Stimulated activated naive CD4-positive, alpha-beta T cell (primary cell): ENCODE measurements at places on chromosomes 4 and X.

DNA sequence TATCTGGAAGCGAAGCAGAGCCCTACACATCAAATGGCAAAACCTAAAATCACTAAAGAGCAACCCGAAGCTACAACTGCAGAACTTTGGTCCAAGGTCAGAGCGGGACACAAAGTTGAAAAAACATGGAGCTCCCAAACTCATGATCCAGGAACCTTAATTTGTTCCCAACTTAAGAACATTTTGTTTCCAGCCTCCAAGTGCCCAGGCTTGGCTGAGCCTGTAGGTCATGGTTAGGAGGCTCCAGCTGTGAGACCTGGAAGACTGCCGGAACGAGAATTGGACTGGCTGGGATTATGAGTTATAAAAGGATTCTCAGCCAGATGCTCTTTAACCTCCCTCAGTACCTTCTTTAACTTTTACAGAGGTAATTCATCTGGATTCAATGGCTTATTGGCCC lies 349.1 kb upstream of the DDX53 start:
- no peak for DNase-seq

DNA sequence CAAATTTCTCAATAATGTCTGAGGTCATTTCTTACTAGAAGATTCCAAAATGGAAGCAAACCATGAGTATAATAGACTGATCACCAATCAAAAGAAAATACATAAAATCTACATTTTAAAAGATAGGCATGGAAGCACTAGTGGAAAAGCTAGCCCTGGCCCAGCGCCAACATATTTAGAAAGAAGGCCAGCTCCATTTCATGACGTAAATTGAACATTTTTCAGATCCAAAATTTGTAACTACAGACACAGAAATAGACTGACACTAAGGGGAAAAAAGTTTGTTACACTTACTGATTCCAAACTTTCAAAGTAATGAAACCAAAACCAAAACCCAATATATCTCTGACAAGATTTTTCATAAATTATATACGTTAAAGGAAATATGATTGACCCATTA lies 117.7 kb downstream of the ADAMTS3 start:
- no peak for DNase-seq

DNA sequence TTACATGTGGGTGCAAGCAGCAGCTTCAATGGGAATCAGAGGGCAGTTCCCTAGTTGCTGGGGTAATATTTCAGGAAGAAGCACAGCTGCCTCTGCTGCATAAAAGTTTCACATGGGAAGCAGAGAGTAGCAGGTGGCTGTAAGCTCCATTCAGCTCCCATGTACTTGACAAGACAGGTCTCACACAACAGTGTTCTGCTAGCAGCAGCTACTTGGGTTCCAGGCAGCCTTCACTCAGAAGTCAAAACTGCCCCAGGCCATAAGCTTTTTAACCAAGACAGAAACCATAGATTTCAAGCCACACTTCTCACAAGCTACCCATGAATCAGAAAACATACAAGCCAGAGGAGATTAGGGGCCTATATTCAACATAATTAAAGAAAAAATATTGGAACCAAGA lies 41.4 kb upstream of the SPIN2A start:
- no peak for DNase-seq

DNA sequence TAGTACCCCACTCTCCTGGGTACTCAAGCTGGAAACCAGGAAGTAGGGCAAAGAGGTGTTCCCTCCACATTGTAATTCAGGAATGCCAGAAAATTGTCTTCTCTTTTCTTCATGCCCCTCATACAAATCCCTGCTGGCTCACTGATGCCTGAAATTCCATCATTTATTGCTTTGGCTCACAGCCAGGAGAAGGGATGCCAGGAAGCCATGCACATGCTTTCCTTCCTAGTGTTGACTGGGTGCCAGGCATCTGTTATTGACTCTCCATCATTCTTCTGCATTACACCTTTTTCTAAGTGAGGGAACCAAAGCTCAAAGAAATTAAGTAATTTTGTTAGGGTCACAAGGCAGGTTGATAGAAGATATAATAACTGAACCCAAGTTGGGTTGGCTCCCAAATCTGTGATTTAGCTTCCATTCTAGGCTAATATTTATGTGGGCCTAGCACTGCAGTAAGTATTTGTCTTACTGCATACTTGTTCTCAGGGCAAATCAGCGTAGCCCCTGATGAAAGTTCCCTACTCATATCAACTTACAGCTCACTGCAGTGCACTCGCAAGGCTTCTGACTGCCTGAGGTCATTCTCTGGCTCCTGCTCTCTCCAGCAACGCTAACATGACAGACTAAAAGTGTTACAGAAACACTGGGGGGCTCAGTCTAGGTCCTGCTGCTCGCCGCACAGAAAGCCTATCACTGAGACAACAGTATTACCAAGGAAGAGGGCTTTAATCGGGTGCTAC lies 89.0 kb downstream of the TRAPPC11 start:
- no peak for DNase-seq

- peak; percentile 14 for DNase-seq
Measured at GRCh38 chrX:41085878-41086626, 807 bp downstream of the USP9X start.

GRCh38 chr4:81418572-81418971 lies 53.1 kb downstream of the RASGEF1B start:
- no peak for DNase-seq

- no peak for DNase-seq
Measured at GRCh38 chr4:104826171-104826570, 320.5 kb upstream of the TET2 start.

DNA sequence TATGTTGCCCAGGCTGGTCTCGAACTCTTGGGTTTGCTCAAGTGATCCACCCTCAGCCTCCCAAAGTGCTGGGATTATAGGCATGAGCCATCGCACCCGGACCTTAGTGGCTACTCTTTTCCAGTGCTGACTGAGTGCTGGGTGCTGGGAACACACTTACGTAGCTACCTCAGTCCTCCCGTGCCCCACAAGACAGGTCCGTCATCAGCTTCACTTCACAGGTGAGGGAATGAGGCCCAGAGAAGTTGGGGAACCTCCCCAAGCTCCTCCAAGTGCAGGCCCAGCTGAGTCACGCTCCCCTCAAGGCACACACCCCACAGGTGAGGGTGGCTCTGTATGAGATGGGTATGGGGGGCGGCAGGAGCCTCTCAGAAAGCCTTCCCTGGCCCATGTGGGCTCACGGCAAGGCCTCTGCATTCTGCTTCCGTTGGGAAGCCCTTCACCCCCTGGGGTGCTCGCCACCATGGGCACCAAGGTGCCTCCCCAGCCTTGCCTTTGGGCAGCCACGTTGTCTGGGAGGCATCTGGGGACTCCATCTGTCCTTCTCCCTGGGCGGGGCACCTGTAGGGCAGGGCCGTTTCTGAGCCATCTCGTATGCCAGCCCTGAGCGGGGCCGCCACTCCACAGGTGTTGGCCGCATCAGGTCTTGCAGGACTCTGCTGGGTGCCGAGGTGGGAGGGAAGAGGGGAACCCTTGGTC lies 28.4 kb downstream of the NSG1 start:
- DNase-seq: no peak

DNA sequence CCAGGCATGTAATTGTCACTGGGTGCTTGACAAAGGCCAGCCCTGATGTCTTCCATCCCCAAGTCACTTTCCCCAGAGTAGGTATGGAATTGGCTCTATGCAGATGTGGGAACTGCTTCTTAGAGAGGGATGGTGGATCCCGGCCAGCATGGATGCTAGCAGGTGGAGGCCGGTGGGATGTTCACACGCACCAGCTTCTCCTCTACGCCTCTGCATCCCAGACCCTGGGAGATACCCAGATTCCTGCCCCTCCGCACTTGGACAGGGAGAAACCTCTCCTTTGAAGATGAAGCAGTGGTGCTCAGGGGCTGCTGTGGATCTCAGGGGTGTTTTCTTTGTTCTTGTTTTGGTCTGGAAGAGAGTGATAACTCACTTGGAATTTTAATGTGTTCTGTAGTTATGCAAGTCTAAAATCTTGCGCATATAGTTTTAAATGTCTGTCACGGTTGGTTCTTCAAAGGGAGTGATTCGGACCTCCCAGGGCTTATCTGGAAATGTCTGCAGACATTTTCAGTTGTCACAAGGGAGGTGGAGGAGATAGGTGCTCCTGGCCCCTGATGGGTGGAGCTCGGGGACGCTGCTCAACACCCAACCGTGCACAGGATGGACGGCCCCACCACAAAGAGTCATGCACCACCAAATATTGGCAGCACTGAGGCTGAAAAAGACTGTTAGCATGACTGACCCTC lies 308.0 kb downstream of the DHRSX start:
- DNase-seq: no peak

- DNase-seq: no peak
Measured at GRCh38 chr4:101337688-101338087, 9.6 kb downstream of the PPP3CA start.

- DNase-seq: no peak
Measured at GRCh38 chr4:40228497-40229365, 31.9 kb downstream of the RHOH start.

- DNase-seq: no peak
Measured at GRCh38 chr4:26766141-26766540, 94.5 kb upstream of the STIM2 start.
